ENCODE measurements at places on chromosomes 12 and 14.

- DNase-seq, result no peak
Measured at GRCh38 chr12:6927379-6928021, at the start of gene ATN1. Gene ATN1, plus strand, starts transcription at chr12:6927959. Its CDS starts 6,043 bp downstream, at chr12:6934002.

DNA sequence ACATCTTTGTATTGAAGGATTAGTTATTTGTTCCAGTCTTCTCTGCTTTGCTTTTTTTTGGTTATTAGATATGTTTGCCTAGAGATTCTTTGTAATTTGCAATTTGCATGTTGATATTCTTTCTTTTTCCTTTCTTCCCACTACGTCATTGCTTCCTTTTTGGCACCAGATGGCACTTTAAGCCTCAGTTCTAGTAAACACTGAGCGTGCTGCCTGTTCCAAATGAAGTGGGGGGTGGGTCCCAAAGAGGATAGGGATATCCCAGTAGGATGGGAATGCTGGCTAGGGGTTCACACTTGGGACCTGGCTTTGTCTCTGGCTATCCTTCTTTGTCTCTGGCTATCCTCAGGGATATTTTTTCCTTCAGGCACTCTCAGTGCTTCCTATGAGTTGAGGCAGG, 17.0 kb downstream of the EAPP start:
- no peak for DNase-seq

GRCh38 chr12:19633194-19633593, 193.9 kb downstream of the AEBP2 start:
- DNase-seq, result no peak

DNA sequence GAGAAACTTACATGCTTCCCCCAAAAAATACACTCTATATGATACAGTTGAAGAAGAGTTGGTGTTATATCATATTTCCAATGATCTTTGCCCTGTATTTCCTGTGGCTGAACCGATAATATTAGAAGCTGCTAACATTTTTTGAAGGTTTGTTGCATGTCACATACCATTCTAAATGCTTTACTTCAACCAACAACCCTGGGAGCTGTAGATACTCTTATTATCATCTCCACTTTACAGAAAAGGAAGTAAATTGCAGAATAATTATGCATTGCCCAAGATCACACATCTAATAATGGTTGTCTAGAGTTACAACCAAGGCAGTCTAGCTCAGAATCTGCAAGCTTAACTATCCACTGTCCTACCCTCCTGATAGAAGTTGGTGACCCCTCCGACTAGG, 182.8 kb downstream of the NUAK1 start:
- DNase-seq, result no peak

GRCh38 chr12:40241741-40242140, 16.9 kb downstream of the LRRK2 start:
- no peak for DNase-seq

DNA sequence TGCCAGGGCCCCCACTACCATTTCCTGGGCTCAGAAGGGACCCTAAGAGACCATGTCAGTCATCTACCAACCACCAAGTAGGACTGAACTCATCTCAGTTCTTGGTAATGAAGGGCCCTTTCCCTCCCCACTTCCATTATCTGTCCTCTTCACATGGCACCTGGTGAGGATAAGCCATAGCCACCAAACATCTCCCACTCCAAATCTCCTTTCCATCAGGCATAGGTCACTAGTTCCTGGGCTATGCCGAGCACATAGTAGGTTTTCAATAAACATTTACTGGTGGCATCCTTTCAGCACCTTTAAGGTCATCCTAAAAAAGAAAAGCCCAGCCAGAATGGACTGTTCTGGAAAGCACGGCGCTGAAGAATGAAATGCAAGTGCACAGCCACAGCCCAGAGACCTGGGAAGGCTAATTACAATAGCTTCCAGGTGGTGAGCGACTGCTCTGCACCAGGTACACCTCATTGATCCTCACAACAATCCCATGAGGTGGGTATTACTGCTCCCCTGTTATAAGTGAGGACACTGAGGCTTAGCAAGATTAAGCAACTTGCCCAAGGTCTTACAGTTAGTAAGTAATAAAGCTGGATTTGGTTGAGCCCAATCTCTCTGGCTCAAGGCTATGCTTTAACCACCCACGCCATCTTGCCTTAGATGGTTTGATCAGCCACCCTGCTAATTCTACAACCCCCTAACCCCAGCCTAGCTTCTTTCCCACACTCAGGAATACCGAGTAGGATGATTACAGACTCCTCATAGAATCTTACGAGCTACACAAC, 4.6 kb downstream of the SMUG1 start:
- DNase-seq, result no peak

DNA sequence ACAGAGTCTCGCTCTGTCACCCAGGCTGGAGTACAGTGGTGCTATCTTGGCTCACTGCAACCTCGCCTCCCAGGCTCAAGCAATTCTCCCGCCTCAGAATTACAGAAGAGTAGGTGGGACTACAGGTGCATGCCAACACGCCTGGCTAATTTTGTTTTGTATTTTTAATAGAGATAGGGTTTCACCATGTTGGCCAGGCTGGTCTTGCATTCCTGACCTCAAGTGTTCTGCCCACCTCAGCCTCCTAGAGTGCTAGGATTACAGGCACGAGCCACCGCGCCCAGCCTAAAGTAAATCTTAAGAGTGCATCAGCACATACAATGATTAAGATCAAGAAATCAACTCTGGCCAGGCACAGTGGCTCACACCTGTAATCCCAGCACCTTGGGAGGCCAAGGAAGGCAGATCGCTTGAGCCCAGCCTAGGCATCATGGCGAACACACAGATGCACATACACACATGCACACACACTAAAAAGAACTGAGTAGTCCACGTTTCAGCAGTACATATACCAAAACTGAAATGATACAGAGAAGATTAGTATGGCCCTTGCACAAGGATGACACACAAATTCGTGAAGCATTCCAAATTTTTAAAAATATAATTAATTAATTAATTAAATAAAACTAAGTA, 65.0 kb downstream of the HECTD1 start:
- no peak for DNase-seq

DNA sequence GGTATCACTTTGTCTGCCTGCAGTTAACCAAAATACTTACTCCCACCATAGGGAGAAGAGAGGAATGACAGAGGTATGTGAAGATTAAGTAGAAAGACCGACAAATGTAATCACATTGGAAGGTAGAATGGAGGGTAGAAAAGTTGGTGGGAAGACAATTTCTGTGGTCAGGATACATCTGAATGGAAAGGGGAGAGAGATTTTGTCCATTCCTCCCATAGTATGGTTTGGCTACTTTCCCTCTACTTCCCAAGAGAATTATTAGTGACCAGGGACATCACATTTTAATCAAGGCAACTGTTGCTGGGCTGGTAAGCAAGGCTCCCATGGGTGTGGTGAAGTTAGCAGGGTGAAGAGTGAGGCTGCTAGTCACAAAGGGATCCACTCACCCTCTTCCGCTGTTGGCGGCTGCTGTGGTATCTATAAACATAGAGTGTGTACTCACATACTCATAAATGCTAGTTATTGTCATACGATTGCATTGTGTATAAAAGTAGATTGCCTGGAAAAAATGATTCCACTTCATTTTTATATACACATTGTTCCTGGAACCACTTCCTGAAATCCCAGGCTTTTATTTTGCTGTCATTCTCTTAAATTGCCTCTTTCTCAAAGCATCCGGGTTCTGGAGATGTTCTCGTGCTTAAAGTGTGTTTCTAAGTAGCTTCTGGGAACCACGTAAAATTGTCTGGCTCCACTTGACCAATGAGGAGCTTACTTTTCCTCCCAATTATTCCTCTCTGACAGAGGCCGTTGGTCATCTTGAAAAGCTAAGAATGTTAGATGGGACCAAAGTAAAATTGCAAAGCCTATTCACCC, 413.1 kb downstream of the ZFP36L1 start:
- no peak for DNase-seq

DNA sequence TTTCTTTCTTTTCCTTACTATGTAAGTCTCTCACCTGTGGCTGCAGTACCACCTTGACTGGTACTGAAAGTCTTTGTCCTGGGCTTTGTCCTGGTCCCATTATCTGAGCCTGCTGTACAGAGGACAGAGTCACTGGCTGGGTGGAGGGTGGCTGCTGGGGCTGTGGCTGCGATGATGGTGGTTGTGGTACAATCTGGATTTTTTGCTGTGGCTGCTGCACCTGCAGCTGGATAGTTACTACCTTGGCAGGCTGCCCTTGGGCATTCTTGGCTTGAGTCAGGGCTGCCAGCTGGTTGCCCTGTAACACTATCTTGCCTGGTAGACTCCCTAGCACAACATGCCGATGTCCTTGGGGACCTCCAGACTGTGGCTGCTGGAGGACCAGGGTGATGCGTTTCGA, 27.0 kb downstream of the CHD8 start:
- DNase-seq, result no peak

- no peak for DNase-seq
Measured at GRCh38 chr12:53712059-53712643, 15.1 kb downstream of the CALCOCO1 start.

DNA sequence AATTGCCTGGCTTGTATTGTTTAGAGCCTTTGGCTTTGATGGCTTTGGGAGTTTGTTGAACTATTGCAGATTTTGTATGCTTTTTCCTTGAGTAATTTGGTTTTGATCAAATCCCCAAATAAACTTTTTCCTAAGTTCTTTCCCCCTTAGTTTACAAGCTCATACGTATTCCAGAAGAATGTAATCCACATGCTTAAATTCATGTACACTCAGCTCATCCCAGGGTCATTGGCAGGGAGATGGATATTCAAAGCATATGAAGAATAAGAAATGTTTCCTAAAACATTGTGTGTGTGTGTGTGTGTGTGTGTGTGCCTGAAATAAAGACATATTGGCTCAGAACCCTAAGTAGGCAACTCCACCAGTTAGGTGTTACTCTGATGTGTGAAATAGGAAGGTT, 89.4 kb downstream of the TMEM30B start:
- no peak for DNase-seq

- no peak for DNase-seq
Measured at GRCh38 chr14:99667821-99668220, 16.3 kb upstream of the CYP46A1 start.

GRCh38 chr12:122846622-122847515, 11.6 kb downstream of the HIP1R start:
- no peak for DNase-seq

Data from SIG-M5 (cell line).